ENCODE measurements at places on chromosomes 5 and 9. TPM values are rescaled to one million over a fixed set of nuclear protein-coding genes. Genes with fewer than 3 reads are reported as not detected.

DNA sequence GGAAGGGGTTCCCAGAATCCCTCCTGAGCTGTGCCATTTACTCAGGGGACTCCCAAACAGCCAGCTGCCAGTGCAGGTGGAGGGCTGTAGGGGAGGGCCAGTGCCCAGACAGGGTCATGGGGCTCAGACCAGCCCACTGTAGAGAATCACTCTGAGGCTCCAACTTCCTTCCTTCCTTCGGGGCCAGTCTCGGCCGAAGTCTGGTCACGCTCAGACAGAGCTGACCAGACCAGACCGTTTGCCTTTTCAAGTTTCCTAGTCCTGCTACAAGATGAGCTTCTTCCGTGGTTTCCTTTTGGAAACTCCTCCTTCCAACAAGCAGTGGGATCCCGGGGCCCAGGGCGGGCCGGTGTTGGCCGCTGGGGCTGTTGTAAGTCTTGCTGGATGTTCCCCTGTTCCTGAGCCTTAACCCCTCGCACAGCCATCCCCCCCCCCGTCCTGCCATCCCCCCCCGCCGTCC, 52.6 kb downstream of the SAR1B start:
- peaks cover 4% of the 10 kb centered on the region for H3K4me1 ChIP-seq
- no peak overlapping the region for H3K4me3 ChIP-seq
- peaks cover 46% of the 10 kb centered on the region for H3K36me3 ChIP-seq
- no peak for DNase-seq
- no peaks in the 10 kb centered on the region for H3K27me3 ChIP-seq

DNA sequence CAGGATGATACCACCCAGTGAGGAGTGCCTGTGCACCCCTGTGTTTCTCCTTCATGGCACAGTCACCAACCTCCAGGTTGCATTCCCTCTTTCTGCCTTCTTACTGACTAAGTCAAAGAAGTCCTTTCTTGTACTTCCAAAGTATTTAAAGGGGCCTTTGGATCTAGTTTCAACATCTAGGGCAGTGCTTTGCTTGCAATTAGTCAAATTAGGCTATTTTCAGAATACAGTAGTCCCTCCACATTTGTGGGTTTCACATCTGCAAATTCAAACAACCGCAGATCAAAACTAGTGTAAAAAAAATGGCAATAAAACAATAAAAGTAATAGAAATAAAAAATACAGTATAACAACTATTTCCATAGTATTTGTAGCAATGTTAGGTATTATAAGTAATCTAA, 333.9 kb upstream of the SEMA6A start:
- no peak overlapping the region for H3K4me3 ChIP-seq
- H3K4me1 ChIP-seq = no peaks in the 10 kb centered on the region
- no peaks in the 10 kb centered on the region for H3K36me3 ChIP-seq
- no peak overlapping the region for H3K27ac ChIP-seq
- no peaks in the 10 kb centered on the region for H3K27me3 ChIP-seq

- peaks cover 33% of the 10 kb centered on the region for H3K27me3 ChIP-seq
- no peak overlapping the region for H3K27ac ChIP-seq
- H3K4me3 ChIP-seq = no peak overlapping the region
- no peaks in the 10 kb centered on the region for H3K36me3 ChIP-seq
Observed at GRCh38 chr5:113405530-113405929, 29.3 kb downstream of the TSSK1B start.

GRCh38 chr9:131262327-131263032, 13.8 kb downstream of the FAM78A start:
- H3K4me3 ChIP-seq = peak overlapping the region; percentile 7
- H3K27me3 ChIP-seq = no peaks in the 10 kb centered on the region
- H3K27ac ChIP-seq = peak overlapping the region; percentile 40
- H3K4me1 ChIP-seq = peaks cover 47% of the 10 kb centered on the region

DNA sequence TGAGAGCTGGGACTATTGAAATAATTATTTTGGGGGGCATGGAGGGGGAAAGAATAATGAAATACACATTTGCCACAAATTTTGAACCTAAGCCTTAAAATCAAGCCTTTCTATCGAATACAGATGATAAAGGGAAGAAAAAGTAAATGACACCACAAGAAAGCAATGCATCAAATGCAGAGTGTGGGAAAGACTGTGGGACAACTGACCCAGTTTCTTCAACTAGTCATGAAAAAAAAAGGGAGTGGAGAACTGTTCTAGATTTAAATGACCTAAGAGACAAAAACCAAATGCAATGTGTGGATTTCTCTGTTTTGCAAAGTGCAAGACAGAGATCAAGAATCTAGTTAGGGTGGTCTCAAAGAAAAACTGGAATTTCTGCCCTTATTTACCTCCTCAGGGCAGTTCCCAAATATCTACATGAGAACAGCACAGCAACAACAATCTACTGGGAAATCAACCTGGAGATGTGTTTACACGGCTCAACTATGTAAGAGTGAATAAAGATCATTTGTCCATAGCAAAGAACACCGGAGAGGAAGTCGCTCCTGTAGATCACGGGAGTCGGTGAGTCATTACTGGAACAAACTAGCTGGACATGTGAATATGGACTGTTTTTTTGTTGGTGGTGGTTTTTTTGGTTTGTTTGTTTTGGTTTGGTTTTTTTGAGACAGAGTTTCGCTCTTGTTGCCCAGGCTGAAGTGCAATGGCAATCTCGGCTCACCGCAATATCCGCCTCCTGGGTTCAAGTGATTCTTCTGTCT, 145.9 kb downstream of the DROSHA start:
- H3K4me1 ChIP-seq = no peaks in the 10 kb centered on the region
- H3K27ac ChIP-seq = no peak overlapping the region
- H3K27me3 ChIP-seq = peaks cover 1% of the 10 kb centered on the region

GRCh38 chr9:92385001-92385400, 19.4 kb downstream of the OGN start:
- H3K4me1 ChIP-seq = no peaks in the 10 kb centered on the region
- no peaks in the 10 kb centered on the region for H3K27me3 ChIP-seq
- no peaks in the 10 kb centered on the region for H3K36me3 ChIP-seq
- no peak overlapping the region for H3K4me3 ChIP-seq
- no peak overlapping the region for H3K27ac ChIP-seq

The MSX2 gene
- not detected for total RNA-seq

- H3K27me3 ChIP-seq = peaks cover 33% of the 10 kb centered on the region
- DNase-seq = peak; percentile 57
- H3K4me1 ChIP-seq = peaks cover 49% of the 10 kb centered on the region
- no peak overlapping the region for H3K4me3 ChIP-seq
- H3K27ac ChIP-seq = no peak overlapping the region
- no peaks in the 10 kb centered on the region for H3K36me3 ChIP-seq
Observed at GRCh38 chr5:134101686-134102439, 12.6 kb upstream of the TCF7 start.

The CDX1 gene
- not detected for total RNA-seq

GRCh38 chr5:98594098-98594497, 179.4 kb upstream of the RGMB start:
- no peak overlapping the region for H3K4me3 ChIP-seq
- H3K27me3 ChIP-seq = no peaks in the 10 kb centered on the region
- no peak for DNase-seq
- H3K4me1 ChIP-seq = no peaks in the 10 kb centered on the region

All from activated T-helper 2 cell treated with anti-CD3 and anti-CD28 coated beads, Interferon-gamma antibody, Interleukin-2, Interleukin-4, amounts not matched to agents 10 μg/mL and 5 μg/mL and 100 μg/mL, durations not matched to agents 14 hours and 24 hours and 36 hours (primary cell).